ENCODE measurements at places on chromosomes 1 and 21.

- no peak for DNase-seq
Observed at GRCh38 chr1:43910343-43910742, 23.3 kb upstream of the ARTN start.

DNA sequence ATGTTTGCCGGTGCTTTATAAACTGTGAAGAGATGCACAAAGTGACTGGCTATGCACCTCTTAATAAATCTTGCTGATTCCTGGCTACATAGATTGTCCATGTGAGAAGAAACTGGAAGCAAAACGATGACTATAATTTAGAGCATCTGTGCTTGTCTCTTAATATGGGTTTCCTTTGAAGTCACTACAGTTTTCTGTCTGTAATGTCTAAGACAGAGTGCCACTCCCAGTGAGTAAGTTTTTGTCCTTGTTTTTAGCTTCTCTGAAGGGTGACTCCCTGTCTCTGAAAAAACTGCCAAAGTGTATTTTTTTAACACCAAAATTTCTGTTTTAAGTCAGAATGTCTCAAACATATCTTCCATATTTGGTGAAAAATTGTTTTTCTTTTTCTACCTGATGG, 175.1 kb downstream of the FASLG start:
- DNase-seq: no peak

DNA sequence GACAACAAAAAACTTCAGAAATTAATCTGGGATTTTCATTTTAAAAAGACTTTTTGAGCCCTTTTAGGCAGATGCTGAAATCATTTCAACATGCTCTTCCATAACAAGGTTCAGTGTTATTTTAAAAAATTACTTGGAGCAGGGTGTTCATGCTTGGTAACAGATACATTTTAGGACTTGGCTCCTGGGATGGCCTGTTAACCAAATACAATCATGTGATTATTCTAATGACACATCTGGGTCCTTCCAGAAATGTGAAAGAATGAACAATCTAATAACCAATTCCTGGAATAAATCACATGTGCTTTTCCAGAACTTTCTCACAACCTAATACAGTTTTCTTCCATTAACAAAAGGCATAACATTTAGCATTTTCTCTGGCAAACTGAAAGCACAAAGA, 379.8 kb upstream of the RUNX1 start:
- DNase-seq: no peak

DNA sequence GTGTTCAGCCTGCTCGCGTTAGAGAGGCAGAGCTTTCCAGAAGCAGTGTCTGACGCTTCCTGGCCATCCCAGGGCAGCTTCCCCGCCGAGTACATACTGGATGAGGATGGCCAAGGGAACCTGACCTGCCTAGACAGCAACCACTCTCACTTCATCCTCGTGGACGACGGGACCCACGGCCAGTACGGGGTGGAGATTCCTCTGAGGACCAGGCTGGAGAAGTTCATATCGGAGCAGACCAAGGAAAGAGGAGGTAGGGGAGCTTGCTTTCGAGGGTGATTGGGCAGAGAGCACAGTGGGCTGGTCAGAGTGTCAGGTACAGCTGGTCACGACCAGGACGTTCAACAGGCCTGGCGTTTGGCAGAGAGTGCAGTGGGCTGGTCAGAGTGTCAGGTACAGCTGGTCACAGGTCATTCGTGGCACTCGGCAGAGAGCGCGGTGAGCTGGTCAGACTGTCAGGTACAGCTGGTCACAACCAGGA, 22.4 kb downstream of the TRPM2 start:
- no peak for DNase-seq

GRCh38 chr1:203440771-203441170, 34.8 kb upstream of the PRELP start:
- no peak for DNase-seq

DNA sequence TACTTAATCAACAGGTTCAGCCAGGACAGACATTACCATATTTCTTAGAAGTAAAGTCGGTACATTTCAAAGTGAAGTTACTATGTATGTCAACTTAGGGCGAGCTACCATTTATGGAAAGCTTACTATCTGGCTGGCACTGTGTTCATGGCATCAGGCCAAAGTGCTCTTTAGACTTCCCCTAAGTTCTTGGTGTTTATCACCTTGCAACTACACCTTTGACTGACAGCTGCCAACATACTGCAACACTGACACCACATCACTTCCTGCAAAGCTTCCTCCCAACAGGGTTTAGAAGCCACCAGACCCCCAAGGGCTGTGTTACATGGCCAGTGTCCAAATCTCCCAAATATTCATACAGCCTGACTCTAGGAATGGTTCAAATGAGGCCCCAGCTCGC, 61.0 kb downstream of the TIAM1 start:
- no peak for DNase-seq

DNA sequence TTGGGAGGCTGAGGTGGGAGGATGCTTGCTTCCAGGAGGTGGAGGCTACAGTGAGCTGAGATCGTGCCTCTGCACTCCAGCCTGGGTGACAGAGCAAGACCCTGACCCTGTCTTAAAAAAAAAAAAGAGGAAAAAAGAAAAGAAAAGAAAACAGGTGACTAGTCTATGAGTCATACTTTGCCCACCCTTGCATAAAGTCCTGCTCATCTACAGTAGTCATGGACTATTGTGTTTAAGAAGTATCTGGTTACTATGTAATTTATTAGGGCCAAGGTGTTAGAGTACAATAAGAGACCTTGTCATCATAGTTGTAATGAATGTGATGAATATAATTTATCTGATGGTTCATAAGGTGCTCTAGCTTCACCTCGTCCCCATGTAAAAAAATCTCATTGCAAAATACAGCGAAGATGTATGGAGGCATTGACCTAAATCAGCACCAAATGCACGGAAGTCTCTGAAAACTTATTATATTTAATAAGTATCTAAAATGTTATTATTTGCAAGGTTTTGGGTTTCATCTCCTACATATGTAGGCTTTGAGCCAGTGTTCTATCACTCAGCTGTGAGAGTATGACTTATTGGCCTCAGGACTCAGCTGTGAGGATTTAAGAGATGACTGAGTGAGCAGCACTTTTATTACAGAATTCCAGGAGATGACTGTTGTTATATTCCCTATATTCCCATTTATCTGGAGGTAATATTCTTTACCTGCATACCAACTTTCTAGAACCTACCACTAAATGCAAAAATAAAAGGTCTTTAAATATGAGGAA, 19.9 kb upstream of the KCNJ6 start:
- no peak for DNase-seq

DNA sequence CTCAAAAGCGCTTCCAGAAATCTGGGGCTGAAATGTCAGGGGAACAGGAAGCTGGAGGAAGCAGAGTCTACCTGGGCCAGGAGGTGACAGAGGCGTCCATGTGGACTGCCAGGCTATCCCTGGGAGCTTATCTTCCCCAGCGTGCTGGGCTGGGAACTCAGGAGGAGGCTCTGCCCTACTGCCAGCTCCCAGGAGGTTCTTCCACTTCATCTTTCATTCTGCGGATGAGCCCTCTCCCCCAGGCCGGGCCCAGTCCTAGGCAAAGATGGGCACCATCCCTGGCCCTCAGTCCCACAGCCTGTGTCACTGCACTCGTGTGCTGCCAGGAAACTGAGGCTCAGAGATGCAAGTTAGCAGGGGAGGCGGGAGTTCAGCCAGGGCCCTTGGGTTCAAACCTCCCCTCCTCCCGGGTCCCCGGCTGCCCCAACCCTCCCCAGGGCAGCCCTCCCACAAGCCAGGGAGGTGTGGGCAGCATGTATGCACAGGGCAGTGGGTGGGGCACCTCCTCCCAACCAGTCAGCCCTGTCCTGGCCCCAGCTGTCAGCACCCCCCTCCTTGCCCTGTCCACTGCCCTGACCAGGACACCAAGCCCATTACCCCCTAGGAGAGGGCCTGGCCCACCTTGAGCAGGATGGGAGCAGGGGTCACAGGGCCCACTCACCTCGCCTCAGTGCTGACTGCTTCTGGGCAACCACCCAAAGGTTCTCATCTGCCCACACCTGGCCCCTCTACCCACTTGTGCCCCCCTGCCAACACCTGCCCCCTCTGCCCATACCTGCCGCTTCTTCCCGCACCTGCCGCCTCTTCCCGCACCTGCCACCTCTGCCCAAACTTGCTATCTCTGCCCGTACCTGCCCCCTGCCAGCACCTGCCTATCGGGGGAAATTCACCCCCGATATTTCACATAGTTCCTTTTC, 226.0 kb downstream of the NPHP4 start:
- no peak for DNase-seq
